ENCODE measurements at places on chromosomes 3 and 15.

- no peak for DNase-seq
Measured at GRCh38 chr3:101530686-101531047, 17.7 kb upstream of the SENP7 start.

DNA sequence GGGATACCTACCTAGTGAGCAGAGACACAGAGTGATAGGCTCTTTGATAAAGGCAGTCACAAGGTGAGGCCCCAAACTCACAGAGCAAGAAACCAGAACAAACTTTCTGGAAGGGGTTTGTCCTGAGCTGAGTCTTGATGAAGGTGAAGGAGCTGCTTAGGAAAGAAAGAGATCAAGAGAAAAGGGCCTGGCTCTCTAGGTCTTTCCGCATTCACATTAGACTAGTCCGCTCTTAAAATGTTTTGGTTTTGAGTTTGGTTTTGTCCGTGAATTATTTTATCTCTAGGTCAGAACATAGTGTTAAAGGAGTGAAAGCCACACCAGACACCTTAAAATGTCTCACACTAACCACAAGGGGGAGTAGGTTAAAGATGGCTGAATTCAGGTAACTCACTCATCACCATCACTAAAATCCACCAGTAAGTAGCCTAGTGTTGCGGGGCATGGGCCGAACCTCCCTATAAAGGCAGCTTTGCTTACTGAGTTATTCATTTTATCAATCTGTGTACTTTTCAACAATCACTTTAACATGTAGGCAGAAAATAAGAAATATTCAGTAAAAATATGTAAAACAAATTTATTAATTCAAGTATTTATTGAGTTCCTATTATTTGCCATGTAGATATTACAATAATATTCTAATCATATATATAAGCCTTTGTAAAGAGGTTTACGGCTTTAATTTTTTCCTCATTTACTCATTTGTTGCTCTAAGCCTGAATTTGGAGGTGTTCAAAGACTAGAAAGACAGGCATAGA, 121.5 kb upstream of the TSC22D2 start:
- DNase-seq, result no peak

DNA sequence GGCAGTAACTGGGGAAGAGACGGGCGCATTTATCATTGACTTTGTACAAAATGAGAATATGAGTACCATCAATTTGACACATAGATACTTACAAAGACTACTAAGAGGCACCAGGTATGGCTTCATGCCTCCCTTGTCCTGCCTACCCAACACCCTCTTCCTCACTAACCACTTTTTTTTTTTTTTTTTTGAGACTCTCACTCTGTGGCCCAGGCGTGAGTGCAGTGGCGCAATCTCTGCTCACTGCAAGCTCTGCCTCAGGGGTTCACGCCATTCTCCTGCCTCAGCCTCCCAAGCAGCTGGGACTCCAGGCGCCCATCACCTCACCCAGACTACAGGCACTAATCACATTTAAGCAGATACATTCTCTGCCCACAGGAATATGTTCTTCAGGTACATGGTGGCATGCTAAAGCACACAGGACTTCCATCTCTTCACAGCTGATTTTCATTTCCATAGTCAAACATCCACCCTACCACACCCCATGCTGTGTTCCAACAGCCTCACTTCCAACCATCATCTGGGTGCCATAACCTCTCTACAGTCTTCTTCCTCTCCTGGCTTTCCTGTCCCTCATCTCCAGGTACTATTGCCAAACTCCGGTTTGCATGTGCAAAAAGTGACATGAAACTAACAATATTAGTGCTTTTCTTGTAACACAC, 41.7 kb downstream of the RAB27A start:
- no peak for DNase-seq

DNA sequence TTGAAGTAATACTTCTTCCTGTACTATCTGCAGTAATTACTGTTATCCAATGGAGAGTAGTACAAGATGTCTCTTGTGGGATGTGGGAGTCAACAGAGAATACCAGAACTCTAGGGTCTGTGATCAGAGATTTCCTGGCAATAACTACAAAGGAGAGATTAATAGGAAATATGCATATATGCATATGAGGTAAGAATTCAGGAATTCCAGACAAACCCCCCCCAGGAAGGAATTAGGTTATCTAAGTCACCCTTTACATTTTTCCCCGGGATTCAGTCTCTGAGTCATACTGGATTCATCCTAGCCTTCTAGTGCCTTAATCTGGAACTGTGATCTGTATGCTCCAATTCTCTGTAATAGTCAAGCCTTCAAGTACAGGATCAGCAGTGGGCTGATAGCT, 49.4 kb downstream of the GTF2E1 start:
- no peak for DNase-seq

- no peak for DNase-seq
Measured at GRCh38 chr3:28745916-28746617, 397.4 kb upstream of the AZI2 start.
